ENCODE measurements at places on chromosomes 6 and 20. TPM values are rescaled to one million over a fixed set of nuclear protein-coding genes. Genes with fewer than 3 reads are reported as not detected.

ANGPT4 gene
- total RNA-seq: not detected

TNFRSF6B gene
- 0.22 TPM for total RNA-seq

ERVFRD-1 gene
- total RNA-seq: 0.50 TPM

GRCh38 chr6:116631379-116631990 is 15.2 kb downstream of the RSPH4A start:
- no peak for ATAC-seq

- ATAC-seq: no peak
Measured at GRCh38 chr6:108982154-108983113, 112.2 kb downstream of the SESN1 start.

GRCh38 chr6:7426447-7427169 is 37.0 kb downstream of the RIOK1 start:
- ATAC-seq: peak; percentile 45

- peak; percentile 97 for ATAC-seq
Measured at GRCh38 chr20:17747431-17747846, 47.7 kb downstream of the BANF2 start.

DNA sequence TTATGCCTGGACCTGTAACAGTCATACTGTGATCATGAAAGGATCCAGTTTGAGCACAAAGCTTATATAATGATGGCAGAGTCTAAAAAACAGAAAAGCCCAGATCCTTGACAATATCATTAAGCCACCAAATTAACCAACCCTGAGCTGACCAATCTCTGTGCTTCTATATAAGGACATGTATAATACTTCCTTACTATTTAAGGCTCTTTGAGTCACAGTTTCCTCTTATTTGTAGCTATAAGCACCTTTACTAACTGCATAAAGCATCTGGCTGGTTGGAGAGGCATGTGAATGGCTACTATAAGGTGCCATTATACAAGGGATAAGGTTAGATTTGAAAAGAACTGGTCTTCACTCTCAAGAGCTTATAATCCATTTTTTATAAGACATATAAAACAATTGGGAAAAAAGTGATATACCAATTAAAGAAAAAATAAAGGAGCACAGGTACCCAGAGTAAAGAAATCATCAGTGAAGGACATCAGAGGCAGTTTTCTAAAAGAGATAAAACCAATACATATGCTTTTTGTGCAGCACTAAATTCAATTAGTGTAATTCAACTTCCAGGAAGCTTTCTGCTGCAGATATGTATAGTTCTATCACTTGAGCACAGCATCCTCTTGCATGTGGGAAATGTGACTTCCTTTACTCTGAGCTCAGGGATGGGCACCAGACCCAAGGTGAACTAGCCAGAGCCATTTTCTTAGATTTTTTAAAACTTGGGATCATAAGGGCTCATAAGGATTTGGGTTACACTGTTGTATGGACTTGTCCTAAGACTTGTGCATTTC is 121.0 kb downstream of the BTBD9 start:
- no peak for ATAC-seq

GRCh38 chr6:26536571-26537159 is 1.5 kb upstream of the HMGN4 start:
- ATAC-seq: peak; percentile 8

DNA sequence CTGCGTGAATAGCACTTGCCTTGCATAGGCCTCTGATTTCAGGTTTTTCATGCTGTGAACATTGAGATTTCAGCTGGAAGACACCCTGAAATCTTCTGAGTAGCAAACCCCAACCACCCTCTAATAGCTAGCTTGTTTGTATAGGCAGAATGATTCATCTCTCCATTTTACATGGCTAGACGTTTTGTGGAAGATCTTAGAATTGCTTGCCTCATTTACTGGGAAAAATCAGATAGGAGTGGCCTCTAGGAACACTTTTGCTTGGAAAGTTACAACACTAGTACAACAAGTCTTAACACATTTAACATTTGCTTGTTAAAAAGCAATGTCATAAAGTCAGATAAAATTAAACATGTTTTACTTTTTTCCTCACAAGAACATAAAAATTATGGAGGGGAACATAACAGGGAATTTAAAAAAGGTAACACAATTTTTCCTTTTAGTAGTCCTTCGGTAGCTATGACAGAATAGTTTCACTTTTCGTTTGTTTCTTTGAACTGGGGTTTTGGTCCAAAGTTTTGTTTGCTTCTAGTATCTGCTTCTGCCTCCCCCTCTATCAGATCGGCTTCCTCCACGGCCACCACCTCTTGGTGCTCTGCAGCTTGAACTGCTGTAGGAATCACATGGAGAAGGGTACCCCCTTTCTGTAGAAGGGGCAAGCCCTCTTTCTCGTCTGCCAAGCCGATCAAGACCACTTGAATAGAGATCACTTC is 102.2 kb upstream of the PTCHD4 start:
- no peak for ATAC-seq

DNA sequence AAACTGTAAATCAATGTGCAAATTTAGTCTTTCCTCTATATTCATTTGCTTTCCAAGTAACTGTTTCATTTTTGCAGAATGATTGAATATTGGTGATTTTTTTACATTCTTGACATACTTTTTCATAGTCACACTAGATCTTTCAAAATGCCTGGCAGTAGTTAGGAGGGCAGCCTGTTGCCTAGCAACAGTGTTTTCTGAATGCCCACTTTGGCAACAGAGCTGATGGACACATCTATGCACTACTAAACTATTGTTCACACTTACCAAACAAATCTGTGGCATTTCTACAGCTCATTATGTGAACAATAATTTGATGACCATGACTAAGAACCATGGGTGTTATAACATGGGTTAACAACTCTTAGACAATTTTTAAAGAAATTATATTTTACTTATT is 438.0 kb upstream of the IMPG1 start:
- no peak for ATAC-seq

DNA sequence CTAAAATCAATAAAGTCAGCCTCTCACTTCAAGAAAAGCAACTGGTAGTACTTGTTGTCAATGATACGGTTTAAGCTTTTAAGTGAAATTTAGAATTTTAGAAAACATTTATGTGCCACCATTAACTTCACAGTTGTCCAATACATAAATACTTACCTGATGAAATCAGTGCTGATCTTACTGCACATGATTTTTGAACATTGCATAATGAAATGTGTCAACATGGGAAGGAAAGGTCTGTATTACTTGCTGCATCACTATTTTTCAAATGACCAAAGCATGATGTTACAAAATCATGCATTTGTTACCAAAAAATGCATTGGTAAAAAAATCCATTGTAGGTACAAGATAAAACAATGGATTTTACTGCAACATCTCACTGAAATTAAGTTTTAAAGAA is 284.3 kb downstream of the EPM2A start:
- no peak for ATAC-seq

GRCh38 chr20:51077686-51078060 is 54.8 kb upstream of the KCNG1 start:
- peak; percentile 58 for ATAC-seq

- ATAC-seq: no peak
Measured at GRCh38 chr6:116550796-116551195, 2.8 kb upstream of the CALHM4 start.
